ENCODE measurements at places on chromosomes 7 and 10.

GRCh38 chr7:46654546-46655443 is 733.7 kb upstream of the IGFBP3 start:
- DNase-seq = no peak

DNA sequence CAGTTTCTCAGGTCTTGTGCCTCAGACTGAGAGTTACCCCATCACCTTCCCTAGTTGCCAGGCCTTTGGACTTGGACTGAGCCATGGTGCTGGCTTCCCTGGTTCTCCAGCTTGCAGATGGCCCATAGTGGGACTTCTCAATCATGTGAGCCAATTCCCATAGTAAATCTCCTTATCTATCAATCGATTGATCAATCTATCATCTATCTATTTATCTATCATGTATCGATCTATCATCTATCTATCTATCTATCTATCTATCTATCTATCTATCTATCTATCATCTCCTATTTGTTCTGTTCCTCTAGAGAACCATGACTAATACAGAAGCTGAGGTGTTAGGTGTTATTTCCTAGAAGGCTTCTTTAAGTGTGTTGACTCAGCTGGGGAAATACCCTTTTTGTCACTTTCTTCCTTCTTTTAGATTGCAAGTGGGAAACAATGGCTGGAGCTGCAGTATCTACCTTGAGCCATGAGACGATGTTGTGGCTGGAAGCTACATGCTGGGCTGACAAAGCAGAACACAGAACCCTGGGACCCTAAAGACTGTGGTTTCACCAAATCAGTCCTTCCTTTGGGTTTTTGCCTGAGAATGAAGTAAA is 234.7 kb upstream of the GLI3 start:
- DNase-seq = no peak

DNA sequence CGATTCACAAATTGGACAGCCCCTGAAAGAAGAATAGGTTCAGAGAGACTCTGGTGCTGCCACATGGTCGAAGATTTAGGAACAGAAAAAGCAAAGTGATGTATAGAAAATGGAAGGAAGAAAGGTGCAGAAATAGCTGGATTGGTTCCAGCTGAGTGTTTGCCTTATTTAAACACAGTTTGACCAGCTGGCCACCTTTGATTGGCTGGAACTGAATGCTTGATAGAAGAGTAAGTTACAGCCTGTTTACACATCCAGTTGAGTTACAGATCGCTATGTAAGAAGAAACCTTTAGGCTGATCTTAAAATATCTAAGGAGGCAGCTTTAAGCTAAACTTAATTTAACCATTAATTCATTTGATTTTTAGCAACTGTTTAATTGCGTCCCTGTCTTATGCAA is 40.3 kb upstream of the KAT6B start:
- DNase-seq = no peak

DNA sequence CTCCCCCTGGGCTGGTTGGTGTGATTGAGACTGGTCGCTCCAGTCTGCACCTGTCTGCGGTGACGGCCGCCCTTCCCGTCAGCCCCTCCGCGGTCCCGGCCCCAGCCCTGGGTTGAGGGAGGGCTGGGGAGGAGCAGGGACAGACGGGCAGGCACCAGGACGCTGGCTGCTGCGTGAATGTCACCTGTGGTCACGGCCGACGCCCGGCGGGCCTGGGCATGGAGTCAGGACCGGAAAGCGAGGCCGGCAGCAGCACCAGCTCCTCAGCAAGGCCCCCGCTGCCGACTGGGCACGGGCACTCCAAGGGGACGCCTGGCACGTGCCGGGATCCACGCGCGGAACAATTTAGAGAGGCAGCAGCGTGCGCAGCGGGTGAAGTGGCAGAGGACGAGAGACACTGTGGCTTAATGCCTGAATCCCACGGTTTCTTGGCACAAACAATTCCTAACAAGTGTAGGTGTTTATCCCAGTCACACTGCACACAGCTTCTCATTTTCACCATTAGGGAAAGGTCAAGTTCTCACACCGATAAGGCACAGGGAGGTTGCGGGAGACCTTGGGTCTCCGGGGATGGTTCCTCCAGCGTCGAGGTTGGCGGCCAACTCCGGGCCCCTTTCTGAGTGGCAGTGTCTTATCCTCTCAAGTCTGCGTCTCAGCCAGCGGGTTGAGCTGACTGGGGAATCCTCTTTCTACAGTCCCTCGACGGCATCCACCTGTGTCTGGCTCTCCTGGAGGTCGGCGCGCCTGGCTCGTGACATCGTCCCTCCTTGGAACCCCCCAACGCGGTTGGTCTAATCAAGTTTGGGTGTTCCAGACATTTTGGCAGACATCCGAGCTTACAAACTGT is 66.4 kb upstream of the ADGRA1 start:
- DNase-seq = no peak

DNA sequence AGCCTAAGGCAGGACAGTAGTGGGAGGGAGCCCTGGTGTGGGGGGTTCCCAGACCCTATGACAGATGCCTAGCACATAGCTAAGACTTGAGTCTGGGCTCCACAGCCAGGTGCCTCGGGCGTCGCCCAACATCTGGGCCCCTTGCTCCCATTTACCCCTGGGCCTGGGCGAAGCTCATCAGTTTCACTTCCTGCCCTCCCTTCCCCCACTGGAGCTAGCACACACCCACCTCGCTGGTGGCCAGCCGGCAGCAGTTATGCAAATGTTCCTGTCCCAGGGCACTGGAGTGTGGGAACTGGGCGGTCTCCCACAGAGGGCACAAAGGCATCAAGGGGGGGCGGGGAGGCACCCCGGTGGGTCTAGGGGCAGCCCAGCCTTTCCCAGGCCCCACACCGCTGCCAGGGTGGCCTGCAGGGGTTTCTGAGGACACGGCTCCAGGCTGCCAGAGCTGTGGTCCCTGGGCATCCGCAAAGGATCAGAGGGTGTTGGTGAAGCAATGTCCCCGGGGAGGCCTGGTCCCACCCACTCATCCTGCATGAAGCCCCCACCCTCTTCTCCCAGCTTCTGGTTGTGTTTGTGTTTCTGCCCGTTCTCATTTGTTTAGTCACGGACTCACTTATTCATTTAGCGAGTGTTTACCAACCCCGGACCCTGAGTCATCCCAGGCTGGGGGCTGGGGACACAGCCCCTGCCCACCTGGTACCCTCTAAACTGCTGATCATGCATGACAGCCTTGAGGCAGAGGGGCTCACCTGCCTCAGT is 20.4 kb downstream of the SH2B2 start:
- DNase-seq = peak; percentile 80

DNA sequence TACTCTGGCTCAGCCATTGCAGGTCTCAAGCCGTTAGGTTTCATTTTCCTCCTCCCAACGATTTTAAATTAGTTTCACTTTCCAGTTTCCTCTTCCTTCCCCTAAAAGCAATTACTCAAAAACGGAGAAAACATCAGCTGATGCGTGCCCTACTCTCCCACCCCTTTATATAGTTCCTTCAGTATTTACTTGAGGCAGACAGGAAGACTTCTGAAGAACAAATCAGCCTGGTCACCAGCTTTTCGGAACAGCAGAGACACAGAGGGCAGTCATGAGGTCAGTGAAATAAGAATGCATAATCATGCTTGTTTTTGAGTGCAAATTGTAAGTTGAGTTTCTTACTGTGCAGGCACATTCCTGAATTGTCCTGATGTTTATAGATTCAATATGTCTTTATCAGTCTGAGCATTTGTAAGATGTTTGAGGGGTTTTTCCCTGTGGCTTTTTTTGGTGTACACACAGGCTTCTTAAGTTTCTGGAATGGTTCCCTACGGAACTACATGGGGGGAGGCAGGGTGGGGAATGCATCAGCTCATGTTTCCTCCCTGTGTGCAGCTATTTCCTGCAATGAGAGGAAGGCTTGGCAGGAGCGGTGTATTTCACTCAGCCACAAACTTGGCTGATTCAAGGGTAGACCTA is at the start of gene IFIT3:
IFIT3 (plus strand) TSS at position 195 of the 639 bp plus-strand sequence; CDS start at position 272, 77 bp downstream.
- DNase-seq = no peak

DNA sequence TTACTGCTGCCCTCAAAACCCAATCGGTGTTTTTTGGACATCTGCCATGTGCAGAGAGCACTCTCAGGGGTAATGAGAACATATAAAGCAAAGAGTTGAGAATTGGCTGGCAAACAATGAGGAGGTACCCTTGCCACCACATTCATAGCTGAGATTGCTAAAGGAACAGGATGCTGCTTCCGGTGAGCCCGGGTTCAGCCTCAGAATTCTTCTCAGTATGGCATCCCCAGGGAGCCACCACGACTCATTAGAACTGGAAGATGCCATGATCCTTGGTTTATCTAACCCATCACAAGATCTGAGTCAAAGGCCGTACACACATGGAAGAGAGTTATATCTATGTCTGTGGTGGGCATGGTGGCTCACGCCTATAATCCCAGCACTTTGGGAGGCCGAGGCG is 174.4 kb downstream of the ARID5B start:
- no peak for DNase-seq

DNA sequence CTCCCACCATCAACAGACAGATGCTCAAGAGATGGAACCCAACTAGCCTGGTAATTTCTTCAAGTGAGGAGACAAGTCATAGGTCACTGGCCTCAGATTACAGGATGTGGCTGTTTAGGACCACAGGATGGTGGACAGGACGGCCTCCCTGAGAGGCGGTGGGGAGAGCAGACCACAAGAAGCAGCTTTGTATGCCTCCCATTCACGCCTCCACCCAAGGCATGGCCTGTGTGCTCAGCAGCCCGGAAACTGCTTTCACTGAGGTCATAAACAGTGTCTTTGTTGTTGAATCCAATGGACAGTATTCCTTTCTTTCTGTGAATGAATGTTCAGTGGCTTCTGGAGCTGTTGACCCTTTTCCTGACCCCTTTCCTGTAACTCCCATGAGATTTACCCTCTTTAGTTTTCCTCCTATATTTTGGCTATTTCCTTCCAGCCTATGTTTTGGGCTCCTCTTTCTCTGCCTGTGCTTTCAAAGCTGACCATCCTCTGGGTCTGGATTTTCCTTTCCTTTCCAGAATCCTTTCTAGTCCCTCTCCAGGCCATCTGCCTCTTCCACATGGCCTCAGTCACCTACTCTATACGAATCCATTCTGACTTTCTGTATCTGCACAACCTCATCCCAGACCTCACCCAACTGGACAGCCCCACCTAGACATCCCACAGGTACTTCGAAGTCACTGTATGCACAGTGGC is 32.4 kb upstream of the INPP5F start:
- peak; percentile 63 for DNase-seq

GRCh38 chr7:120273476-120273975 is 551 bp downstream of the KCND2 start:
- peak; percentile 79 for DNase-seq

GRCh38 chr10:133187906-133188681 is 28.1 kb downstream of the KNDC1 start:
- no peak for DNase-seq

All from GM13977 (cell line).